ENCODE measurements at places on chromosomes 7 and 10.

GRCh38 chr7:7869651-7870050 is 98.9 kb upstream of the GLCCI1 start:
- no peak for DNase-seq

DNA sequence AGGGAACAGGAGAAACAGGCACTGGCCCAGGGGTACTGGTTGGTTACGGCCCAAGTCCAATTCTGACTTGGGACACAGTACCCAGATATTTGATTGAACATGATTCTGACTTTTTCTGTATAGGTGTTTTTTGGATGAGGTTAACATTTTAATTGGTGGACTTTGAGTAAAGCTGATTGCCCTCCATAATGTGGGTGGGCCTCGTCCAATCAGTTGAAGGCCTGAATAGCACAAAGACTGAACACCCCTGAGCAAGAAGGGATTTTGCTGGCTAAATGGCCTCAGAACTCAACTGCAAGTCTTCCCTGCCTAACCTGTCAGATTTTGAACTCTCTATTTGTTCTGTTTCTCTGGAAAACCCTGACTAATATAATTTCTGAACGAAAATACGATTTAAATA is 222.6 kb downstream of the TEX36 start:
- DNase-seq: no peak

GRCh38 chr7:50151001-50151400 is 58.0 kb upstream of the ZPBP start:
- no peak for DNase-seq

DNA sequence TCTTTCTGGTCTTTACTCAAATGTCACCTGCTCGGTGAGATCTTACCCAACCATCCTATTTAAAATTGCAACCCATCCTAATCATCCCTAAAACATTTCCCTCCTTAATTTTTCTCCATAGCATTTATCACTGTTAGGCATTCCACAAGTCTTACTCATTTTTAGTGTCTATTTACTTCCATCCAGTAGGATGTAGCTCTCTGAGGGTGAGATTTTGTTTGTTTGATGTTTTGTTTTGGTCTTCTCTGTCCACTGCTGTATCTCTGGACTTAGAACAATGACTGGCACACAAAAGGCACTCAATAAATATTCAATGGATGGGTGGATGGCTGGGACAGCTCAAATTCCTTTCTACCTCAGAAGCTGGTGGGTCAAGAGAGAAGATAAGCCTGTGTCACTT is 15.8 kb upstream of the DUSP5 start:
- no peak for DNase-seq

GRCh38 chr10:129941199-129942018 is 22.7 kb downstream of the EBF3 start:
- DNase-seq: no peak

DNA sequence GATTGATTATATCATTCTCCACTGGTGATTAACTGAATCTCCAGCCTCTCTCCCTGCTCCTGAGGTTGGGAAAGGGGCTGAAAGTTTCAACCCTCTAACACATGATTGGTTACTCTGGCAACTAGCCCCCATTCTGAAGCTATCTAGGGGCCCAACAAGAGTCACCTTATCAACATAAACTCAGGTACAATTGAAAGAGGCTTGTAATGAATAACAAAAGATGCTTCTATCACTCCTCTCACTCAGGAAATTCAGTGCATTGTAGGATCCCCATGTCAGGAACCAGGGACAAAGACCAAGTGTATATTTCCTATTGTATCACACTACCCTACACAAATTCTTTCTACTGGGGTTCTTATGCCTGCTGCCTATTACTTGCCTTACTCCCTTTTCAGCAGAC is 123.9 kb upstream of the SLC13A1 start:
- no peak for DNase-seq

DNA sequence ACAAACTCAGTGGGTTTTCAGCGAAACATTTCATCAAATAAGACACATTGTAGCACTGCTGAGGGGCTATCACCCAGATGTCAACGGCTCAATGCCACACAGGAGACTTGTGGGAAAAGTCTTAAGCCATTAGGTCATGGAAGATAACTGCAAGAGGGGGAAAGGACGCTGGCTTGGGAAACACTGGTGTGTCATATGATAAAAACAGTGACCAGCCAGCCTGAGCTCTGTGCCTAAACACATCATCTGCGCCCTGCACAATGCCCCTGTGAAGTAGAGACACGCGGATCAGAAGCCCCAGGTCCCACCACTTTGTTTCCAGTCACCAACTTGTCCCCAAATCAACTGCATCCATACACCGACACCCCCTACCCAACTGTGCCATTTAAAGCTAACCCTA is 116.7 kb downstream of the TNS3 start:
- DNase-seq: no peak

DNA sequence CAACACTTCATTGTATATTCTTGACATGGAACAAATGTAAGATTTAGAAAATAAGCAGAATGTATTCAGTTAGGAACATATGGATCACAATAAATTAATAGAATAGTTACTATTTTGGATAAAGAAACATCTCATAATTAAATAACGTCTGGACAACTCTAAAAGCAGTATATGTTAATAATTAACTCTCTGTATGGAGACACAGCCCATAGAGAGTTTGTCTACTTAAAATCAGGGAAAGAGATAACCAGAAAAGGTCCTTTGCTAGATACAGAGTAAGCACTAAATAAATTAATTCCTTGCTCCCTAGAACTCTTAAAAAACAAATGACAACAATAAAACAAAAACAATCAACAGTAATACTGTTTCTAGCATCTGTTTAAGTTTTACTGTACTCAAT is 184.4 kb upstream of the THSD7A start:
- DNase-seq: no peak

GRCh38 chr10:58107506-58107905 is 160.2 kb downstream of the IPMK start:
- no peak for DNase-seq

DNA sequence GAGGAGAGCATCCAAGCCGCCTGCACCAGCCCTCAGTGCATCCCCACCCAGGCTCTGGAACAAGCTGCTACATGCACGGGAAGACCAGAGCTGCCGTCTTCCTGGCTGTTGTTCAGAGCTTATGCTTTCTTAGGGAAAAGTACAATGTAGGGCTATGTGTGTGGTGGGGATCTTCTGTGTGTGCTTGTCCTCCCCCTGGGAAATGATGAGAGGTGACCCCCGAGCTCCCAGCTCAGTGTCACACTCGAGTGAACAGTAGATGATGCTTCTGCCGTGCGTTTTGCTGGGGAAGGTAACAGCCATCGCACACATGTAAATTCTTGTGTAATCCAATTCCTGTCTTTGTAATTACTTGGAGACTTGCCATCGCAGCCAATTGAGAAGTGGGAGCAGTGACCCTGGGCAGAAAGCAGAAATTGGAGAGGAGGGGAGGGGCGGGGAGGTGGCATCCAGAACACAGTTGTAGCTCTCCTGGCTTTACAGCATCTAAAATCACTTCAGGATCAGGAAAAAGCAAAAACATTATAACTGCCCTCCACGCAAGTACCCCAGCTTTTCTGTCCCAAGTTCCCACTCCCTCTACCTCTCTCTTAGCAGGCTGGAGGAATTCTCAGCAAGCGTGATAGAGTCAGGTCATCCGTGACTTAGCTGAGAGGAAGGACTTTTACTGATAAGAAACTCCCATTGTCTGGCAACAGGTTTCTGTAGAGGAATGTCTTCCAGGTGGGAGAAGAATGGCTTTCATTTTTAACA is 149.6 kb downstream of the TCF7L2 start:
- DNase-seq: no peak

- DNase-seq: no peak
Measured at GRCh38 chr7:28166982-28167715, 13.4 kb downstream of the JAZF1 start.

GRCh38 chr7:80380957-80381356 is 130.9 kb downstream of the GNAT3 start:
- no peak for DNase-seq

DNA sequence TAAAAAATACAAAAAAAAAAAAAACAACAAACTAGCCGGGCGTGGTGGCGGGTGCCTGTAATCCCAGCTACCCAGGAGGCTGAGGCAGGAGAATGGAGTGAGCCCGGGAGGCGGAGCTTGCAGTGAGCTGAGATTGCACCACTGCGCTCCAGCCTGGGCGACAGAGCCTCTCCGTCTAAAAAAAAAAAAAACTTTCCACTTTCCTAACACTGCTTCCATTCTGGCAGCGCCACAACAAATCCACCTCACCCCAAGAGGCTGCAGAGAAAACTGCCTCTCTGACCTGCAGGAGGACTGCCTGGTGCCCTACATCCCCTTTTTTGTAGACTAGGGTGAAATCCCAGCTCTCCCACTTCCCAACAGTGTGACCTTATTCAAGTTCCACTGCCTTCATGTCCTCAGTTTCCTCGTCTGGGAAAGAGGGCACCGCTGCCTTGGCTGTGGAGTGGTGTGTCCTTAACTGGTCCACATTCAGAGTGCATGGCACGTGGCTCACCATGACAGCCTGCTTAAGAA is 2.6 kb upstream of the MBL2 start:
- DNase-seq: no peak

GRCh38 chr10:60032723-60033122 is 126.4 kb upstream of the CCDC6 start:
- peak; percentile 18 for DNase-seq

DNA sequence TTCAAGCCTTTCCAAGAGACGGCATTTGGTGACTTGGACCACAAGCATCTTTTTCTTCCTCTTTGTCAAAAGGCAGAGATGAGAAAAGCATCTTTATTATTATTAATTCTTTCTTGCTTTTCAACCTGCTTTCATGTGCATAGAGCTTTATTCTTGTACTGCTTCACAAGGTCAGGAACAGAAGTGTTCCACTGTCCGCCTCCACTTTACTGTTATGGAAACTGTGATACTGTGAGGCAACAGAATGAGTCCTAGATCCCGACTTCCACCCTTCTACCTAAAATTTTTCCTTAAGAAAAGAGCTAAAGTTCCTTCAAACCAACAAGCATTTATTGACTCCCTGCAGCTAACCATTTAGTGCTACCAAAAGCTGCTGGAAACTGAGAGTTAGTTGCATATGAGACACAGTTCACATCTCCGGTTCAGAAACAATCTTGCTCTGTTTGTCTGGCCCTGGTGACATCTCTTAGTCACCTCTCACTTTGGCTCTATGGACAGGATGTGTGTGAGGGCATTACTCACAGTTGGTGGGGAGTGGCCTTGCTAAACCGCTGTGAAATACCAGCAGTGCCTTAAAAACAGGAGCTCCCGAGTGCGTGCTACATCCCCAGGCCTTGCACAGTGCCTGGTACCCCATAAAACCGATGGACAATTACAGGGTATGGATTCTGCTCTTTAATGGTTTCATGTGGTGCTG is 77.1 kb upstream of the TRIL start:
- no peak for DNase-seq

DNA sequence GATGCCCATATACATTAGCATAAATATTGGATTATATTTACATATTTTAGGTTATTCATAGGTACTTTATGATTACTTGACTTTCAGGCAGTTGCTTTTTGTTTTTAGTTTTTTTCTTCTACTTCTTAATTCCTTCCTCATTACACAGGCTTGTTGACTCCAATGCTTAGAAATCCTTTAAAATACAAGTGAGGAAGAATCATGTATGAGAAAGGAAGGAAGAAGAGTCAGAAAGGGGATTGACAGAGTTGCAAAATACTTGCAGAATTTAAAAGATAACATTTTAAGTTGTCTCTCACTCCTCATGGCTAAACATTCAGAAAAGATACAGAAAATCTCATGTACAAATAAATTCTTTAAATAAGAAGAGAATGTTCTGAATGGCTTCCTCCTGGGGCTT is 61.9 kb downstream of the ATXN7L1 start:
- DNase-seq: no peak

- DNase-seq: no peak
Measured at GRCh38 chr10:124078714-124079113, 14.7 kb downstream of the CHST15 start.

- DNase-seq: no peak
Measured at GRCh38 chr7:22920672-22921071, 93.3 kb downstream of the HYCC1 start.

DNA sequence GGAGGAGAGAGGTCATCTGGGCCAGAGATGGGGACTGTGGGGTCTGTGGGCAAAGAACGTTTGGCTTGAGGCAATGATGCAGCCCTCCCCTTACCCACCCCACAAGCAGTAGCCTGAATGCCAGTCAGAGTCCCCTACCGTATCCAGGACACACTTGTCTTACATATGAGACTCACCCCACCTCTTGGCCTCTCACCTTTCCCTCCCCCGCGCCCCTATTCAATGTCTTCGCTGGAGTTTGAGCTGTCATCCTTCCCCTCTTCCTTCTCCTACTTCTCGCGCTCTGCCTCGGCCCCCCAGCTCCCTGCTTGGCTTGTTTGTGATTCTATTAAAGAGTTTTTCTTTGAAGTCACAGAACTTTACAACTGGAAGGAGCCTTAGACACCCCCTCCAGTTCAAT is 8.9 kb downstream of the PRRT4 start:
- no peak for DNase-seq

- DNase-seq: no peak
Measured at GRCh38 chr10:8633909-8634308, 579.4 kb downstream of the GATA3 start.

DNA sequence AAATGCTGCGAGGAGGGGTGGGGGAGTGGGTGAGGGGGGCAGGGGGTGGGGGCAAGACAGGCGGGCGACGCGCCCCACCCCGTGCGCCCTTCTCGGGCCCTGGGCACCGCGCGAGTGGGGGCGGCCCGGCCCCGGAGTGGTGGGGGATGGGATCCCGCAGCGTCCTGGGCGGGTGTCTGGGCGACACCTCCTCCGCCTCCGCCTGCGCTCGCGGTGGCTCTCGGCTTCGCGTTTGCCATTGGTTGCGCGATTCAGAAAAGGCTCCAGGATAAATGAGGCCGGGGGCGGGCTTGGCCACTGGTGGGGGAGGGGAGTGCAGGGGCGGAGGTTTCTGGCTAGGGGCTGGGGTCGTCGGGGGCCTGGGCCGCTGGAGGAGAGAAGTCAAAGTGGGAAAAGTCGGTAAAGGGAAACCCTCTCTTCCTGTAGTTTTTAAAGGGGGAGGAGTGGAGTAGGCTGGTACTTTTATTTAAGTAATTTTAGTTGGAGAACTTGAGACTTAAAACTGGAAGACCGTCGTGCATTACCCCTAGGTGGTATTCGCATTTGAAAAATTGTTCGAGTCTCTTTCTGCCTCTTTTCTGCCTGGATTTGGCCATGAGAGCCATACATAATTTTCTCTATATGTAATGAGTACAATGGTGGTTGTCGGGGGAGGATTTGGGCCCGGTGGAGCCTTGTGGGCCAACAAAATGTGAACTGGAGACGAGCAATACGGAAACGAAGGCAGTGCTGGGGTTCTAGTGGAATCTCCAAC is 992 bp upstream of the IGF2BP3 start:
- no peak for DNase-seq

- no peak for DNase-seq
Measured at GRCh38 chr10:88152728-88153133, 289.3 kb downstream of the PTEN start.

GRCh38 chr7:90007001-90007654 is 147.1 kb upstream of the STEAP1 start:
- DNase-seq: no peak

Measured in hippocampal formation (tissue), 2 donors.